Activated CD8-positive, alpha-beta memory T cell treated with anti-CD3 and anti-CD28 coated beads, Interleukin-2, amount 10 ng/mL, durations not matched to agents 7 days and 5 days (primary cell): ENCODE measurements at places on chromosomes 3 and 15.
A peak's percentile ranks its signal among the peaks of the same experiment; 100 is the strongest.

GRCh38 chr3:166877971-166878370, 502.1 kb downstream of the ZBBX start:
- no peak for DNase-seq

- no peak for DNase-seq
Measured at GRCh38 chr3:121592856-121593702, at the start of gene FBXO40. TSS of gene FBXO40 (plus strand) at chr3:121593379. CDS start at chr3:121620576, 27,197 bp downstream.

DNA sequence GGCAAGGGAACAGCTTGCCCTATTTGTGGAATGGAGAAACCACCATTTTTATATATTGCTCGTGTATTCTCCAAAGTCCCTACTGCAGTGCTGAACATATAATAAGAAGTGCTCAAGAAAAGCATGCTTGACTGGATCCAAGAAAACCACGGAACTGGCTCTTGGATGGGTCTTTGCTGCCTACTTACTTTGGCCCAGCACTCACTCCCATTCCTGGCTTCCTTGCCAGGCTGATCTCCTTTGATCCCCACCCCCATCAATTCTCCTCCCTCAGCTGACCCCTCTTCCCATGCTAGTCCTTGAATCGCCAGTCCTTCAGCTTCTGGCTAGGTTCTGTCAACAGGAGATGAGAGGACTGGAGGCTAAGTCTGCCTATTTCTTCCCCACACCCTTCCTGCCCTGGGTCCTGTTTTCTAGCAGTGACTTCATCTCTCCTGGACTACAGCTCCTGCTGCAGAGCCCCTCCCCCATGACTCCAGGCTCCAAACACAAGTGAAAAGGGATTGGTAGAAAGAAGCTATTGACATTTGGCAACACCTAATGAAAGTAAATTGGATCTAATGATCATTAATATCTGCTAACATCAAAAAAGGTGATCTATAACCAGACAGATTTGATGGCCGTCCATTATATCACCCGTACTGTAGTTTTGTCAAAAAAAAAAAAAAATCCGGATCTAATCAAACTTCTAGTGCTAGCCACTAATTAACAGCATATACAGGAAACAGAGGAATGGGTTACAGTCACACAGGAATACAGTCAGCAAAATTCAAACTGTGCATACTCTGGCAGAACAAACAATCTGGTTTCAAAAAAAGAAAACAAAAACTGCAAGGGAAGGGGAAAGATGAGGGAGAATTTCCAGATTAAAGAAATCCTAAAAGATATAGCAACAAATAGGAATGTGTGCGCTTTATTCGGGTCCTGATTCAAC, 7.8 kb downstream of the FAM240A start:
- DNase-seq, result no peak

GRCh38 chr15:70308011-70308734, 210.5 kb upstream of the TLE3 start:
- peak; percentile 75 for DNase-seq

GRCh38 chr3:56251343-56251945, 216.8 kb downstream of the ERC2 start:
- peak; percentile 41 for DNase-seq

DNA sequence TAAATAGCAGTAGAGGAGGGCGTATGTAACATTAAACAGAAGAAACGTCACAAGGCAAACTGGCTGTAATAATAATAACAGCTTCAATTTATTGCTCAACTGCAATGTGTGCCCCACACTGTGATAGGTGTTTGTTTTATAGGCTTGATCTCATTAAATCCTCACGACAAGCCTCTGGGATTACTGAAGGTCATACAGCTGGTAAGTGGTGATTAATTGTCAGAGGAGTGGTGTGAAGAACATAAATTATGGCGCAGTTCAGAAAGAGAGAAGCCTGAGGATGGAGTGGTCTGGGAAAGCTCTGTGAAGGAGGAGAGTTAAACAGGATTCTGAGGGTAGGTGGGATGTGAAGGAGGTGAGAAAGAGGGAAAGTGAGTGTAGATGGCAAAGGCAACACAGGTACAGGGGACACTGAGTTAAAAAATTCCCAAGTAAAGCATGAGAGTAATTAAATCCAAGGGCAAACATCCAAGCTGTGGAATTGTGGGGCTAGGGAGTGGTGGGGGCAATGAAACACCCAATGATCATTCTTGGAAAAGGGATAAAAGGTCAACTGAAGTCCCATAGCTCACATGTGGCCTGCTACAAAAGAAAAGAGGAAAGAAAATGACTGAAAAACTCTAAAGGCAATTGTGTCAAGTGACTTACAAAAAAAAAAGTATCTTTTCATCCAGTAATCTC, 16.5 kb upstream of the GLCE start:
- DNase-seq, result no peak

GRCh38 chr3:150180334-150180733, 209.6 kb upstream of the PFN2 start:
- DNase-seq, result no peak

DNA sequence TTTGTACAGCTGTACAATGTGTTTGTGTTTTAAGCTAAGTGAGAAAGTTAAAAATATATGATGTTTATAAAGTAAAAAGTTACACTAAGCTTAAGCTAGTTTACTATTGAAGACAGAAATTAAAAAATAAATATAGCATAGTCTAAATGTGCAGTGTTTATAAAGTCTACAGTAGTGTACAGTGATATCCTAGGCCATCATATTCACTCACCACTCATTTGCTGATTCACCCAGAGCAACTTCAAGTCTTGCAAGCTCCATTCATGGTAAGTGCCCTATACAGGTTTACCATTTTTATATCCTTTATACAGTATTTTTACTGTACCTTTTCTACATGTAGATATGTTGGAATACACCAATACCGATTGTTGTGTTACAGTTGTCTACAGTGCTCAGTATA, 553.2 kb upstream of the TBL1XR1 start:
- DNase-seq, result no peak

DNA sequence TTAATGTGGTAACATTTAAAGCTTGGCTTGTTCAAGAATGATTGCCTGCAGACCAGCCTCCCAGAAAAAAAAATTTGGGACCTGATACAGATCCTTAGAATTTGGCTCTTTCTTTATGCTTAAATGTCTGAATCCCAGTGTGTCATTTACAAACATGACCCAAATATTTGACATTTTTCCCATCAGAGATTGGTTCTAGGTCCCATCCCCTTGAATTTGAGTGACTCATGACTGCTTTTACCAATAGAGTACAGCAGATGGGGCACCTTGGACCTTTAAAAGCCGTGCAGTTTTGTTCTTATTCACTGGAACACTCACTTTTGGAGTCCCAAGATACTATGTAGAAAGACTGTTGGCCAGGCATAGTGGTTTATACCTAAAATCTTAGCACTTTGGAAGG, 231.6 kb downstream of the ZIC1 start:
- no peak for DNase-seq

GRCh38 chr3:98553753-98554152, 22.0 kb downstream of the GPR15 start:
- no peak for DNase-seq

DNA sequence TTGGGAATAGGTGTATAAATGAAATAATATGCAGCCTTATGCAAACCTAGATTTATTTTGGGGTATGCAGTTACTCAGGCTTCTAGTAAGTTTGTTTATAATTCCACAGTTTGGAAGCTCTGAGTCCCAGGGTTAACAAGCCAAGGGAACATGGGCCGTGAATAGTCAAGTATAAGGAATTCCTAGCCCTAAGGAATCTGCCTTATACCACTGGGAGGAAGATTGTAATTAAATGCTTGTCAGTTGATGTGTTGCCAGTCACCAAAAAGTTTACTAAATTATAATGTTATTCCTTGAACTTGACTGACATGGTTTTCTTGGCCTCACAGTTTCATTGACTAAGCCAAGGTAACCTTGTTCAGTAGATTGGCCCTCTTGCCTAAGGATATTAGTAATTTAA, 72.4 kb upstream of the SGO1 start:
- no peak for DNase-seq

GRCh38 chr3:140859592-140860336, 81.9 kb upstream of the SLC25A36 start:
- DNase-seq, result no peak

DNA sequence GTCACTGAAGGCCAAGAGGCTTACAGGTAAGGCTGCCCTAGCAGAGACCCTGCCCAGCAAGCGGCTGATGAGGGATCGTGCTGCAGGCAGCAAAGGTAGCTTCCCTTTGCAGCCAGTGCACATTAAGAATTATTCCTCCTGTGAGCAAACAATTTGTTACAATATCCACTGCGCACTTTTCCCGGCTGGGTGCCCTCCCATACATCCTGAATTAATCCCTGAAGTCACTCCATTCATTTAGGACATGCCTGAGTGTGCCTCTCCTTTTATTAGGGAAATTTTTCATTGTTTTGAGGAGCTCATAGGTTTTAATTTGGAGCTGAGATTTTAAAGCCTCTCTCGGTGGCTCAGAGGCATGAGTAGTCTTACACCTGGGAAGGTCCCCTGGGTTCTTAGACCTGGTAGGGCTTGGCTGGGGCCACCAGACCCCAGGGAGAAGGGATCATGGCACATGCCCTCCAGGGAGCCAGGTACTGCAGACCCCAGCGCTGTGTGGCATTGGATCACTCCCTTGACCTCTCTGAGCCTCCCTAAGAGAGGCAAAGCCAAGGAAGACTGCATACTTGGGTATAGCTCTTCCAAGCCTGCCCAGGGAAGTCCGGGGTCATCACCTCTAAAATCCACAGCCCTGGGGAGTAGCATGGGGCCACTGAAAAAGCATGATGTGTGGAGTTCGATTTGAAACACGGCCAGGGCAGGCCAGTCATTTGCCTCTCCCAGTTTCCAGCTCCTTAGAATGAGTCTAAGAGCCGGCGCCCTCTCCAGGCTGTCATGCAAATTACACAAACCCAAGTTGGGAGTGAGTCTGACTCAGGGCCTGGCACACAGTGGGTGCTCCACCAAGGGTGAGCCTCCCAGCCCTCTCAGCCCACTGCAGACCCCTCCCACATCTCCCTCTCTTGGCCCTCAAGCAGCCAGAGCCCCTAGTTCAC, 151.9 kb upstream of the LINGO1 start:
- DNase-seq, result no peak

DNA sequence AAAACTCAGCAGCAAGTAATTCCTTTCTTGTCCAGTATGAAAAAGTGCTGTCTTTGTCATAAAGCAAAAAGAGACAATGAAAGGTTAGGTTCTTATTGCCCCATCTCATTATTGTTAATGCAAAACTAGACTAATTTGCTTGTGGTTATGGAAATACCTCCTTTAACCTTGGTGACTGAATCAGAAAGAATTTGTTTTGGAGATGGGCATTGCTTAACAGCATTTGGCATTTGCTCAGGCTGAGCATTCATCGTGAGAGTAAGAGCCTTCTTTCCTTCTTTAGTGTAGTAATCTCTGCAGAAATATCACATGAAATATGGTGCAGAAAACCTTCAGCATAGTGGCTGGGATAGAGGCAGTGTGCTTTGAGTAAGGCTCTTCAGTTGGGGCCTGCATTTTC, 103.1 kb downstream of the CNTN6 start:
- no peak for DNase-seq

DNA sequence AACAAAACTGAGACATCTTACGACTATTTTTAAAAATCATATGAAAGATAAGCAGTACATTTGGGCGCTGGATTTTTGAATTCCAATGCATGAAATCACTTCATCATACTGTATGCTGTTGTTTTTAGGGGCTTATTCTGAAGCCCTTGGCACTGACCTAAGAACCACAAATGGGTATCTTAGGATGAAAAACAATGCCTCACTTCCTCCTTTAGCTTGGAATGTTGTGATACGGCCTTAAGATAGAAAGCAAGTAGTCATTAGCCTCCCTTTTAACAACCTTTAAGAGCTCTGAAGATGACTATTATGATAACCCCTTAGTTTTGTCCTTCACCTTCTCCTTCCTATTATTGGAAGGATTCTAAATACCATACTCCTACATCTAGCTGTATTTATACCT, 289.8 kb downstream of the ARPP21 start:
- DNase-seq, result no peak

GRCh38 chr3:22115581-22115980, 364.6 kb upstream of the ZNF385D start:
- no peak for DNase-seq

- DNase-seq, result no peak
Measured at GRCh38 chr3:175383813-175384212, 524.7 kb downstream of the NAALADL2 start.

GRCh38 chr3:53161450-53161819, 426 bp downstream of the PRKCD start:
- no peak for DNase-seq

GRCh38 chr3:15197340-15198029, 8.6 kb upstream of the CAPN7 start:
- no peak for DNase-seq

- DNase-seq, result no peak
Measured at GRCh38 chr3:113405180-113405579, 36.1 kb downstream of the CFAP44 start.

DNA sequence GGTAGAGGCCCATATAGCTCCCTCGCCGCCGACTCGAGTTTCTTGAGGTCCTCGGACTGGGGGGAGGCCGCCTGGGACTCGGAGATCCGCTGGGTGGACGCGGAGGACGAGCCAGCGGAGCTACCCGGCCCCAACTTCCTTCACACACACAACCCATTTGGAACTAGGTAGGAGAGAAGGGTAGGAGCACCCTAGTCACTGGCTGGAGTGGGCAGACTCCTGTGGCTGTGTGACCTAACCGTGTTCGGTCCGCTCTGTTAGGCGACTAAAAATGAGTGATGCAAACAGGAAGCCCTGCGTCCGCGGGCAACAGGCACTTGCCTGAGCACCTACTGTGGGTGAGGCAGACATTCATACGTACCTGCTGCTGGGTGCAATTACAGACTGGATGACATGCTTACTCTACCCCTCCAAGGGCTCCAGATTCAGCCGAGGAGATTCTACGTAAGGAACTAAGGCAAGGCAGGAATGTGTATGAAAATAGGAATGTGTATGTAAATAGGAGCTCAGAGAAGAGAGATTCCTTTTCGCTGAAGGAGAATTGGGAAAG, 4.6 kb upstream of the SIN3A start:
- DNase-seq, result peak; percentile 84

GRCh38 chr3:106114848-106115247, 246.0 kb upstream of the CBLB start:
- no peak for DNase-seq

GRCh38 chr3:177295116-177295515, 97.8 kb upstream of the TBL1XR1 start:
- no peak for DNase-seq

- DNase-seq, result peak; percentile 52
Measured at GRCh38 chr15:68209735-68210408, 4.7 kb upstream of the CALML4 start.

GRCh38 chr3:71652781-71653413, 69.4 kb upstream of the FOXP1 start:
- DNase-seq, result no peak

- no peak for DNase-seq
Measured at GRCh38 chr3:40841131-40841530, 316.4 kb downstream of the ZNF621 start.

DNA sequence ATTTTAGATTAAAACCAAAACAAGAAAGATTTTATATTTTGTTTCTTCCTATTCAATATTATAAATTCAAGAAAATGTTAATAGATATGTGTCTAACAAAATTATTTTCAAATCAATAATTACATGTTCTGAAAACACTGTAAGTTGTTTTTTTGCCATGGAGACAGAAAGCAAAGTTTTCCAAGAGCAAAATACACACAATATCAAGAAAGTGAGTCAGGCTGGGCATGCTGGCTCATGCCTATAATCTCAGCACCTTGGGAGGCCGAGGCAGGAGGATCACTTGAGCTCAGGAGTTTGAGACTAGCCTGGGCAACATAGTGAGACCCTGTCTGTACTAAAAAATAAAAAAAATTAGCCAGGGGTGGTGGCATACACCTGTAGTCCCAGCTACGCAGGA, 71.7 kb downstream of the TTC23 start:
- no peak for DNase-seq

GRCh38 chr3:29802057-29802456, 521.2 kb downstream of the RBMS3 start:
- no peak for DNase-seq

- no peak for DNase-seq
Measured at GRCh38 chr3:151476344-151477018, 15.6 kb upstream of the IGSF10 start.
